ENCODE measurements at places on chromosomes 13 and 19.

GRCh38 chr19:56089344-56089743 is 31.8 kb downstream of the ZNF787 start:
- no peak for DNase-seq

GRCh38 chr19:50830266-50831025 is 2.9 kb downstream of the KLK15 start:
- DNase-seq, result no peak

- DNase-seq, result no peak
Measured at GRCh38 chr19:11848200-11848593, 329 bp upstream of the ZNF439 start.

- DNase-seq, result no peak
Measured at GRCh38 chr13:36192166-36192565, 22.2 kb downstream of the SOHLH2 start.

- no peak for DNase-seq
Measured at GRCh38 chr19:291561-292280, 518 bp upstream of the PLPP2 start.

DNA sequence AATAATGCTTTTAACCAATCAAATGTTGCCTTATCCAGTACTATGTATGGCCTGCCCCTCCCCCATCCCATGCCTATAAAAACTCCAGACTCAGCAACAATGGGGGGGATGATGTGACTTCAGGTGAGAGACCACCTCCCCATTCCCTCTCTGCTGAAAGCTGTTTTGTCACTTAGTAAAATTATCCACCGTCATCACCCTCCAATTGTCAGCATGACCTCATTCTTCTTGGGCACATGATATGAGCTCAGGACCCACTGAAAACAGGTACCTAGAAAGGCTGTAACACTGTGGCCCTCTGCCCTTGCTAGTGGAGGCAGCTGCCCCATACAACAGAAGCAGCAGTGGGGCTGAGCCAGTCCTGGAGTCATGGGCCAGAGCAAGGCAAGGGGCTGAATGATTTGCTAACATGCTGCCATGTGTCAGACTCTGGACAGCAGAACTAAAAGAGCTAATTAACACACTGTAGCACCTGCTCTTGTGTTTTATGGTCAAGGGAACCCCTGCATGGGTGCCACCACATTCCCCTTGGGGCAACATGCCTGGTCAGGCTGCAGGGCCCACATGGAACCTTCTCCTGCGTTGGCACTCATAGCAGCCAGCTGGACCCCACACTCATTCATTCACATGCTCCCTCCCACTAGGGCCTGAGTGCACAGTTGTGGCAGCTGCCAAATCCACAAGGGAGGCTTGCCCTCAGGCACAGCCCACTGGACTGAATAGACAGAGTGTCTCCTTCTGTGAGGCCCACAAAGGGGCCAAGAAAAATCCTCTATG is 722.2 kb upstream of the PCDH20 start:
- DNase-seq, result no peak

- DNase-seq, result no peak
Measured at GRCh38 chr13:105952973-105953290, 582.5 kb downstream of the EFNB2 start.

- no peak for DNase-seq
Measured at GRCh38 chr19:44539991-44540390, 10.5 kb upstream of the CEACAM20 start.

DNA sequence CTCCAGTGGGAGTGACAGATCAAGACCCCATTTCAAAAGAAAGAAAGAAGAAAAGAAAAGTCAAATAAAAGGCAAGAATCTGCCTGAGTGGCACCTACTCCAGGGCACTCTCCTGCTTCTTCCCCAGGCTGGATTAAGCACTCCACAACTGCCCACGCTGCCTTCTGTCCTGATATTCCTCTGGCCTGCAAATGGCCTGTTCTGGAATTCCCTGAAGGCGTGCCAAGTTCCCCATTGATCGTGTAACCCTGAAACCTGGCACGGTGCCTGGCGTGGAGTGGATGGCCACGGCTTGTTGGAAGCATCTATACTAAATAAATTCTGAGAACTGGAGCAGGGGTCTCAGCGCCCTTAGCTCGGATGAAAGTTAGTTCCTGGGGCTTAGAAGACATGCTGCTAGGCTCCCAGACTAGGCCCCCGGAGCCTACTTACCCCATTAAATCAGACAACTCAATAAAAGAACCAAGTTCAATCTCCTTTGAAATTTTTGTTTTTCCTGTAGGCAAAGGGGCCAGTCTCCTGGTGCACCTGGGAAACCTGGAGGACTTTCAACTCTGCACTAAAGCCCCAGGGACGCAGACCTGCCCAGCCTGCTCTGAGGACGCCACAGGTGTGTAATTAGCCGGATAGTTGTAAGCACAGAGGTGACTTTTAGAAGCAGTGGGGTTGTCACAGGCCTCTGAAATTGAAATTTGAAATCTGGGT is 21.9 kb downstream of the ANKRD27 start:
- DNase-seq, result no peak

GRCh38 chr19:3220576-3220975 is 3.9 kb upstream of the CELF5 start:
- no peak for DNase-seq

DNA sequence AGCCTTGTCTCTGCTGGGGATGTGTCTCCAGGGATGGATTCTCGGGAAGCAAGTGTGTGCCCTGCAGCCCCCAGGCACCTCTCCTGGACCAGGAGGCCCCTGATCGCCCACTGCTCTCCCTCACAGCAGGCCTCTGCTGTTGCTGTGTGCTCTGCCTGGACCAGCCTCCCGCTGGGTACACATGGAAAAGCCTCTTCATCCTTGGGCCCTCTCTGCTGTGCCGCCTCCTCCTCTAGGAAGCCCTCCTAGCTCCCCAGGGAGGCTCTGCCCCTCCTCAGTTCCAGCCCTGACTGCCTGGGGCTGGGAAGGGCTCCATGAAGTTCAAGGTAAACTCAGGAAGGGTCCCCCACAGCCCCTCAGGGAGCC is 12.0 kb downstream of the NDUFA11 start:
- DNase-seq, result no peak

GRCh38 chr13:99734013-99734693 is 232.9 kb downstream of the TM9SF2 start:
- DNase-seq, result no peak

GRCh38 chr13:30165796-30166195 is 141.6 kb downstream of the KATNAL1 start:
- DNase-seq, result no peak

DNA sequence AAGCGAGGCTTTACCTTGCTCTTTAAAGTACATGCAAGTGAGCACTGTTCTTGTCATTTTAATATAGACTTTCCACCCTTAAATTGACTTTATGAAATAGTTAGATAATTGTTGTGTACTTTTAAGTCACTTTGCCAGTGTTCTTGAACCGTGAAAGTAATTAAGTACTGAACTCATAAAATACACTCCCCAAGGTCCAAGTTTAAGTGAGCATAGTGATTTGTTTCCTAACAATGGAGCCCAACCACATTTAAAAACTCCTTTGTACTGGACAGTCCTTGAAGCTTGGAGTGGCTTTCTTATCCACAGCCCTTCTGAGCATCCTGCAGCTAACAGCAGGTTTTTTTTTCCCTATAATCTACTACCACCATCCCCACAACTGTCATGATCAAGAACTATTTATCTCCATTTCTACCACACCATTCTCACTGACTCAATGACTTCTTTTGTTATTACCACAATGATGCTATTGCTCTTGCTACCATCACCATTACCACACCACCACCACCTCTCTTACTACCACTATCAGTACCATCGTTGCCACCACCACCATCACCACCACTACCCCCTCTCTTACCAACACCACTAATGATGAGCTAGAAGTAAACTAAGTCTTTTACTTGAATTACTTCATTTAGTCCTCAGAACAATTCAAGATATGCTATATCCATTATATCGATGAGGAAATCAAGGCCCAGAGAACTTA is 452.6 kb downstream of the DIAPH3 start:
- no peak for DNase-seq

- DNase-seq, result no peak
Measured at GRCh38 chr13:97810152-97810551, 143.3 kb upstream of the IPO5 start.

DNA sequence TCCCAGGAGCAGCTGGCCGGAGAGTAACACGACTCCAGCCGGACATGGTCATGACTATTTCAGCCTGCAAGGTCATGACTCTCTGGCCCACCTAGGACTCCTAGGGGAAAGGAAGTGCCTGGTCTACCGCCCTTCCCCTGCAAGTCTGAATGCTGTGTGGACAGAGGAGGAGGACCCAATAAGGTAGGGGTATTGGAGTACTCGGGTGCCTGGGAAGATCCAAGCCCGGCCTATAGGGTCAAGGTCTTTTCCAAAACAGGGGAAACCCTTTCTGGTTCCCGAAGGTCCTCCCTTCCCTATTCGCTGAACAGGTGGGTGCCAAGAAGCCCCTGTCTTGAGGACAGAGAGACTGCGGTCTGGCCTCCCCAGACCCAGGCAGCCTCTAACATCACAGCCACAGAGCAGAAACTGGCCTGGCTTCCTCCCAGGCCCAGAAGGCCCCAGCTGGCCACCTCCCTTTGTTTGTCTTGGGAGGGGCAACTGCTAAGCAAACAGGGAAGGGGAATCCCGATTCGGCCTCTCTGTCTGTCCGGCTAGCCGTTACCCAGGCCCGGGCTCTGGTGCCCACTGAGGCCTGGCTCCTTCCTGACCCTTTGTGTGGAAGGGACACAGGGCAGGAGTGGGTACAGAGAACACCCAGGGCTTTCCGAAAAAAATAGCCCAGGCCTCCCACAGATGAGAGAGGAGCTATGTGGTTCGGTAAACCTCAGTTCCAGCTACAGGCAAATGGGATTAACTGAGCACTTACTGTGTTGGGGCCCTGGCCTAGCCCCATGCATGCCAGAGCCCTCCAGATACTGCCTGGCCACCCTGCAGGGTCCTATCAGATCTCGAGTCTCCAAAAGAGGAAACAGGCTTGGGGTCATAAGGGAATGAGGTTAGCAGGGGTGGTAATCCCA is 5.2 kb upstream of the GRAMD1A start:
- DNase-seq, result no peak

DNA sequence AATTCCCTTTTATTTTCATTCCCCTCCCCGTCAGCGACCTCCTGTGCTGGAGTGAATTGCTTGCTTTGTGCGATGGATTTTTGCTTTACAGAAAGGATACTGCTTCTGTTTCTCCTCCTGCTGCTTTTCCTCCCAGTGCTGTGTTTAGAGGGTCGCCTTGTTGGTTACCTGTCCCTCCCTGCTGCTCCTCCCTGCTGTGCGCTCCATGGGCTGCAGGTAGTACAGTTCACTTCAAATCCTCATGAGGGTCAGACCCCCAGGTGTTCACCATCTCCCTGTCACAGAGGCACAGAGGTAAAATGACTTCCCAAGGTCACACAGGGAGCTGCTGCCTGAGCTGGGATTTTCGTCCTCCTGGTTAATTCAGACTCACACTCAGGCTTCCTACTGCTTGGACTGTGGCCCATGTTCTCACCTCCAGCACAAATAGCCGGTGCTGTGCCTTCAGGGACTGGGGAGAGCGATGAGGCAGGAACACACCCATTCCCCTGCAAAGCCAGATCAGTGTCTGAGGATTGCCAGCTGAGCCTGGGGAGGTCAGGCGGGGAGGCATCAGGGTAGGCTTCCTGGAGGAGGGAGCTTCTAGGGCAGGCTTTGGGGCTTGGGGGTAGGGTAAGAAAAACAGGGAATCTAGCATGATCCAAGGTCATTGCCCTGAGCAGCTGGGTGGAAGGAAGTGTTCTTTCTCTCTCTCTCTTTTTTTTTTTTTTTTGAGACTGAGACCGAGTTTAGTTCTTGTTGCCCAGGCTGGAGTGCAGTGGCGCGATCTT is 14.4 kb downstream of the BICRA start:
- DNase-seq, result no peak

- DNase-seq, result no peak
Measured at GRCh38 chr19:29662604-29663404, 2.5 kb upstream of the PLEKHF1 start.

- no peak for DNase-seq
Measured at GRCh38 chr19:2547721-2548120, 71.8 kb downstream of the GADD45B start.

DNA sequence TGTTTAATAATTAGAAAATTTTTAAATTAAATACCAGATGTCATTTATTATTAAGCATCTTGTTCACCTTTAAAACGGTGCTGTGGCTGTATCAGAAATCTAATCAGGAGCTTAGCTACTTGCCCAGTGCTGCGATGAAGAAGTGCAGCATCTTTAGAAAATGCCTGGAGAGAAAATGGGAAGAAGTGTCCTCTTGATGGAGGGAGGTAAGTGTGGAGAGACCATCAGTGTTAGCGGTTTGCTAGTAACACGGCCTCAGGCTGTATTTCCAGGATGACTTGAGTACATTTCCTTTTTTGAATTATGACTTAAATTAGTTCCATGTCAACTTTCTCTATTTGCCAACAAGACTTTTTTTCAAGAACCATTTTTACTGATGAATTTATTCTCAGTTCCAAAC is 74.1 kb downstream of the SHISA2 start:
- no peak for DNase-seq

- DNase-seq, result no peak
Measured at GRCh38 chr13:102172406-102172805, 229.4 kb downstream of the FGF14 start.

GRCh38 chr19:15628236-15629002 is 12.3 kb upstream of the CYP4F3 start:
- DNase-seq, result no peak

- peak; percentile 65 for DNase-seq
Measured at GRCh38 chr19:56080669-56081401, 40.3 kb downstream of the ZNF787 start.

- no peak for DNase-seq
Measured at GRCh38 chr19:16661480-16662034, 618 bp downstream of the TMEM38A start.

GRCh38 chr19:14072535-14073260 is at the start of gene MISP3:
TSS of gene MISP3 (plus strand) at chr19:14072786. CDS start at chr19:14073310, 524 bp downstream.
- peak; percentile 16 for DNase-seq

DNA sequence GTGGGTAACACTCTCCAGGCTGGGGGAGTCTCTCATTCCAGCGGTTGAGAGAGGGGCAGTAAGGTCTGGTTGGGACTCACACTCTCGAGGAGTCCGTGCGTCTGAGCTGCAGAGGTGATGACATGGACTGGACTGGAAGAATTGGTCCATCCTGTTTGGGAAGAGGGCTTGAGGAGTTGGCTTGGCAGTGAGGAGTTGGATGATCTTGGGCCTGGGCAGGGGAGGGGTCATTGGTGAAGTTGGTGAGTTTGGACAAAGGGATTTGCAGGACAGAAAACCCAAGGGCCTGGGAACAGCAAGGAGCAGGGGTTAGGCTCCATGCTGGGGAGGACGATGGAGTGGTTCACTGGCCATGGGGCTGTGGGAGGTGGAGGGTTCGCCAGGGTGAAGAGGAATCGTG is 3.7 kb downstream of the PPP1R37 start:
- no peak for DNase-seq

DNA sequence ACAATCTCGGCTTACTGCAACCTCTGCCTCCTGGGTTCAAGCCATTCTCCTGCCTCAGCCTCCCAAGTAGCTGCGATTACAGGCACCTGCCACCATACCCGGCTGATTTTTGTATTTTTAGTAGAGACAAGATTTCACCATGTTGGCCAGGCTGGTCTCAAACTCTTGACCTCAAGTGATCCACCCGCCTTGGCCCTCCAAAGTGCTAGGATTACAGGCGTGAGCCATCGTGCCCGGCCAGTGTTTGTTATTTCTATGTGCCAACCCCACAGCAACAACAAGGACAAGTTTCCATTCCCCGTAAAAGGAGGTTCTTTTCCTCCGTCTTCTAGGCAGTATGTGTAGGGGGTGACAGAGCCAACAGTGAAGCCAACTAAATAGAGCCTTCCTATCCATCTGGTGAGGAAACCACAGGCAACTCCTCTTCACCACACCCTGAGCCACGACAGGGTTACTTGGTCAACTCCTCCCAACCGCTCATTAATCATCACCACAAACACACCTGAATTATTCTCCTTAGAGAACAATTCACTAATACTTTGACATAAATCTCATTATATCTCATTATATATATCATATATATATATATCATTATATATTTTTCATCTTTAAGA is 25.5 kb downstream of the FOXO1 start:
- peak; percentile 59 for DNase-seq
